ENCODE measurements at places on chromosomes 12 and 14. TPM values are rescaled to one million over a fixed set of nuclear protein-coding genes. Genes with fewer than 3 reads are reported as not detected.

SLC17A8 gene
- total RNA-seq: 0.25 TPM

DNA sequence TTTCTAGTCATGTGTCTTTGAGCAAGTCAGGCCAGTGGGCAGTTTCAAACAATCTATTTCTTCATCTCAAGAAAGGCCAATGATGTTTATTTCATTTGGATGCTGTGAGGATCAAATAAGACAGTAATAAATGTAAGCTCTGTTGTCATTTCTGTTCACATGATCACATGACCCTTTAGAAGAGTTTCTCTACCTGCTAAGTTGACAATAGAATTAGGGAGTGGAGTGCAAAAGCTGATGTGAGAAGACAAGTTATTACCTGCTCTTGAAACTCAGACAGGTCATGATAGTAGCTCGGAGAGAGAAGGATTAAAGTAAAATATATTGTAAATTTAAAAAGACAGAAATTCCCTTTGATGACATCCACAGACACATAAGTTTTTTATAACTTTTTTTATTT lies 37.3 kb upstream of the DCN start:
- H3K27ac ChIP-seq: no peak overlapping the region
- no peak for DNase-seq
- H3K27me3 ChIP-seq: no peaks in the 10 kb centered on the region
- no peaks in the 10 kb centered on the region for H3K4me1 ChIP-seq
- H3K36me3 ChIP-seq: no peaks in the 10 kb centered on the region

DNA sequence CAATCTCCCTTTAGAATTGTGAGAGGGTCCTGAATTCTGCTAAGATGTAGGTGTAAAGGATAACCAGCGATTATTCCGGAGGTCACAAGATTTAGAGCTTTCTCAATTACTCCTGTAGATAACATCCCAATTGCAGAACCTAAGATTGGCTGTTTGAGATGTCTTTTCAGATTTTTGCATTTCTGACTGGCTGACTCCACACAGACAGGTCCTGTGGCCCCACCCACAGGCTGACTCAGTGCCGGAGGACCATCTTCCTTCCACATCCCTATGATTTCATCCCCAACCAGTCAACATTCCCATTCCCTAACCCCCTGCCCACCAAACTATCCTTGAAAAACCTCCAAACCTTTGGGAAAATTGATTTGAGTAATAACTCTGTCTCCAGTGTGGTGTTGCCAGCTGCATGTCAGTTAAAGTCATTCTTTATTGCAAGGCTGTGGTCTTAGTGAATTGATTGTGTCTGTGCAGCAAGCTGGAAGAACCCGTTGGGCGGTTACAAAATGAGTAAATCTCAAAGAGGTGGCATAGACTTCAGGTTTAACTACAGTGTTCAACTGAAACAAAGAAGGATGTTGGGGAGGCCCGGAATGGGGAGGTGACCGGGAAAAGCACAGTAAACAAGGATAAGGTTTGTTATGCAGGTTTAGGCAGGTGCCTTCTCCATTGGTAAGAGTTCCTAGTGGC lies 10.6 kb downstream of the FNTB start:
- no peak overlapping the region for H3K4me3 ChIP-seq
- no peaks in the 10 kb centered on the region for H3K27me3 ChIP-seq
- H3K27ac ChIP-seq: no peak overlapping the region

DNA sequence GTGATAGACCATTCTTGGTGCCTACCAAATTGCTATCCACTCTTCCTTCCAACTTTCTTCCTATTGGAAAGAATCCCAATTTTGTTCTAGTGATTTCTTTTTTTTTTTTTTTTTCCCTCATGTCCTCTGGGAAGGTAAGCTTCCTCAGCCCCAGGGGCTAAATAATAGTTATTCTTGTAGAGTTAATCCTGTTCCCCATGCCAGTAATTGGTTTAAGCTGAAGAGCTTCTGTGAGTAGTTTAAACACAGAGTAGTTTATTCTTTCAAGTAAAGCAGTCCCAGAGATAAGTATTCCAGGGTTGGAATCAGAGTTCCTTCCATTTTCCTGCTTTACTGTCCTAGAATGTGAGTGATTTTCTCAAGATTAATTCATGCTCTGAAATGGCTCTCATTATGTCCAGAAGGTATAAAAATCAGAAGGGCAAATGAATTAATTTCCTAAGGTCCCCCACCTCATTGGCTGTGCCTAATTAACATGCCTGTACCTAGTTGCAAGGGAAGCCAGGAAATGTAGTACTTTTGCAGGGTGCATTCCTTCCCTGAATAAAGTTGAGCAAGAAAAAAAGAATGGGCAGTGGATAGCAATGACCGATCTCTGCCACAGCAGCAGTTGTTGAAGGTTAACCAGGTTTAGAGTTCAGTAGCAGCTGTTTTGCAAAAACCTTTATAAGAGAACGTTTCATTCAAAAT lies 97.8 kb downstream of the PLEKHA5 start:
- no peak overlapping the region for H3K4me3 ChIP-seq
- H3K4me1 ChIP-seq: peaks cover 34% of the 10 kb centered on the region
- H3K36me3 ChIP-seq: peaks cover 10% of the 10 kb centered on the region
- DNase-seq: no peak

DNA sequence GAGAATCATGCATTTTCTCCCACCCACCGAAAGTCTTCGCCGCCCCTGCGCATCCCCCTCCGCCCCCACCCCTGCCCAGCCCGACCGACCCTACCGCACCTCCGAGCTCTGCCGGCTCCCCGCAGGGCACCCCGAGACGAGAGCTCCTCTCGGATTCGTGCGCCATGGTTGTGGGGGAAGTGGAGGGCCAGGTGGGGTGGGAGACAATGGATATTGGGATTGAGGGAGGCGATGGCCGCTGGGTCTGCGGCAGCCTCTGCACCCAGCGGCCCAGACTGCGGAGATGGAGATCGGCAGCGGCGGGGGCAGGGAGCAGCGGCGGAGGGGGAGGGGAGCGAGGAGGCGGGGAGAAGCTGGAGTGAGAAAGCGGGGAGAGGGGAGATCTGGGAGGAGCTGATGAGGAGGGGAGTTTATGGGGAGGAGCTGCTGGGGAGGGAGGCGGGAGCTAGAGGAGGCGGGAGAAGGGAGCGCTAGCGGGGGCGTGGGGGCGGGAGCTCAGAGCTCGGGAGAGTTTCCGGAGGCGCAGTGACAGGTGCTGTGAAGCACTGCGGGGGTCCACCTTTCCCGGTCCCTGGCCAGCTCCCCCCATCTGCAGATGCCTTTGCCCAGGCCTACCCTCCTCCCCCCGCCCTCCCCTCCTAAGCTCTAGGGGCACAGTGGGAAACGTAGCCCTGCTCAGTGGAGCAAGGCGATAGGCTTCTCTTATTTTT lies at the start of gene SALL2:
SALL2 (minus strand) TSS at position 385 of the 710 bp plus-strand sequence; CDS start at position 166, 219 bp downstream.
- H3K4me1 ChIP-seq: peaks cover 8% of the 10 kb centered on the region

DNA sequence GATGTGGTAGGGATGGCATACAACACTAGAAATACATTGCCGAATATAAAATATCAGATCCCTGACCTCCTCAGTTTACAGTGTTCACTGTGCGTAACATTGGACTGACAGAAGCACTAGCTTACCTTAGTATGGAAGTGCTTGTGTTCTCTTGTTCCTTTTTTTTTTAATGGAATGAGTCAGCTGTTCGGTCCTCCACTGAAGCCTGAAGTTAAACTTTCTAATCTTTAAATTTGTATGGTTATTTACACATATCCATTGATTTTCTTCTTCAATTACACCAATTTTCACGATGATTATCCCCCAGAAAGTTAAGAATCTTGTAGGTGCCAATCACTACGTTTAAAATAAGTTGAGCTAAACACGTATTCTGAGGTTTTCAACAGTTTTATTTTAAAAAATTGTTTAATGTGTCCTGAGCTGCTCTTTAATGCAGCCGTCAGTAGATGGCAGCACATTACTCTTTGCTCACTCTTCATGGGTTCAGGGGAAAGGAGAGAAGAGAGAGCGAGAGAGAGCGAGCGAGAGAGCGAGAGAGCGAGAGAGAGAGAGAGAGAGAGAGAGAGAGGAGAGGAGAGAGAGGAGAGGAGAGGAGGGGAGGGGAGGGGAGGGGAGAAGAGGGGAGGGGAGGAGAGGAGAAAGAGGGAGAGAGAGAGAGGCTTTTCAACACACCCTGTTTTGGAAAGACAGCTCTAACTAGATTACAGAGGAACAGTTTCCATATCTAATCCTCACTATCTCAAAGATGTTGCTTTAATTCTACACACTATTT lies 134.7 kb upstream of the SCAF11 start:
- no peaks in the 10 kb centered on the region for H3K36me3 ChIP-seq
- H3K27me3 ChIP-seq: peaks cover 3% of the 10 kb centered on the region
- H3K27ac ChIP-seq: no peak overlapping the region
- peak; percentile 25 for DNase-seq
- H3K4me3 ChIP-seq: no peak overlapping the region

GRCh38 chr14:59148334-59148900 lies 40.0 kb upstream of the DAAM1 start:
- no peak overlapping the region for H3K4me3 ChIP-seq
- DNase-seq: no peak
- no peak overlapping the region for H3K27ac ChIP-seq
- peaks cover 2% of the 10 kb centered on the region for H3K27me3 ChIP-seq

DNA sequence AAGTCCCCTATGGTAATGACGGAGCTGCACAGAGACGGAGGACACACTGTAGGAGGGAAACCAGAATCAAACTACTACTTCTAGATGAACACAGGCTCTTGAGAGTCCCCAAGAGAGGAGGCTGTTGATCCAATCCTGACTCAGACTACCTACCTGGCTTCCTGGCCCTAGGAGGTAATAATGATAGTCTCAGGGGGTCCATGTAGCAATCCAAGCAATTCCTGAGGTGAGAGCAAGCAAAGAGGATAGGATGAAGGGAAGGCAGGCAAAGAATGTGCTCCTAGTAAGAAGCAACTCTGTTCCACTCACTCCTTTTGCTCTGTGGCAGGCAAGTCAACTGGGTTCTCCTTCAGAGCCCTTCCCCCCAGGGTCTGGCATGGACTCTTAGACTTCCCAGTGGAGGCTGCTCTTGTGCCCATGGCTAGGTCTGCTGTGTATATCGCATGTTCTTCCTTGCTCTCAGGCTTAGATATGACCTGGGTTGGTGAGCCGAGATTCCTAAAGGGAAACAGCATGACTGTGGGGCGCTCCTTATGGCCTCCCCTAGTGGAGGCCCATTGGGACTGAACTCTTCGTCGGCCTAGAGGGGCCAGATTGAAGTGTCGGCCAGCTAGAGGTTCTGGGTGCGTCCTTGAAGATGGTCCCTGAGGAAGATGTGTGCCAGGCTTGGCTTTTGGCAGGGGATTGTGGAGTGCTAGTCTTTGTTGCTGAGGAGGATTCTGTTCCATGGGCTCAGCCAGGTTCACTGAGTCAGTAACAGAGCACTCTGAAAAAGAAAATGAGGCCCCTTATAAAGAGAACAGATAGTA lies 2.1 kb downstream of the TINF2 start:
- H3K4me3 ChIP-seq: peak overlapping the region; percentile 98
- peak overlapping the region; percentile 33 for H3K27ac ChIP-seq
- H3K4me1 ChIP-seq: peaks cover 9% of the 10 kb centered on the region
- H3K27me3 ChIP-seq: peaks cover 11% of the 10 kb centered on the region
- DNase-seq: no peak

- H3K36me3 ChIP-seq: no peaks in the 10 kb centered on the region
- peaks cover 27% of the 10 kb centered on the region for H3K4me1 ChIP-seq
- H3K27me3 ChIP-seq: peaks cover 27% of the 10 kb centered on the region
- H3K4me3 ChIP-seq: peak overlapping the region; percentile 87
- H3K27ac ChIP-seq: no peak overlapping the region
These were observed 2.0 kb downstream of the BHLHE41 start for GRCh38 chr12:26122681-26123481.

DNA sequence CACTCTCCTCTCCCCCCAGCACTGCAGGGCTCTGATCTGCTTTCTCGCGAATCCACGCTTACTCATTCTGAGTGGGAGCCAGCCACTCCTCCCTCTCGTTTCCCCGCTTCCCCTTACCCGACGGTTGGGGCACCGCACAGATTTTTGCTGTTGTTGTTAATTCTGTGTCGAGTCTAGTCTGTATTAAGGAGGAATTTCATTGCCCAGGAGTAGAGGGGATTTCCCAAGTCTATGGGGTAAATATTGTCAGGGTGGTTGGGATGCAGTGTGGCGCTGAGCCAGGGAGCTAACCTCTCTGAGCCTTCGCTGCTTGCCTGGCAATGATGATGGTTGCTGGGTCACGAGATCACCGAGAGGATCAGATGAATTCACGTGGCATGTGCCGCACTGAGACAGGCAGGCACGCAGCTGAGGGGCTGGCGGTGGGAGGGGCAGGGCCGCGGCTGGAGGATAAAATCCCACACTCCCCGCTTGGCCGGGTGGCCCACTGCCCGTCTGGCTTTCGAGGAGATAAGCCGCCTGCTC lies 18.5 kb downstream of the NCOR2 start:
- no peak for DNase-seq
- H3K27me3 ChIP-seq: peaks cover 4% of the 10 kb centered on the region
- H3K4me1 ChIP-seq: peaks cover 41% of the 10 kb centered on the region
- no peak overlapping the region for H3K27ac ChIP-seq
- no peaks in the 10 kb centered on the region for H3K36me3 ChIP-seq
- no peak overlapping the region for H3K4me3 ChIP-seq

DNA sequence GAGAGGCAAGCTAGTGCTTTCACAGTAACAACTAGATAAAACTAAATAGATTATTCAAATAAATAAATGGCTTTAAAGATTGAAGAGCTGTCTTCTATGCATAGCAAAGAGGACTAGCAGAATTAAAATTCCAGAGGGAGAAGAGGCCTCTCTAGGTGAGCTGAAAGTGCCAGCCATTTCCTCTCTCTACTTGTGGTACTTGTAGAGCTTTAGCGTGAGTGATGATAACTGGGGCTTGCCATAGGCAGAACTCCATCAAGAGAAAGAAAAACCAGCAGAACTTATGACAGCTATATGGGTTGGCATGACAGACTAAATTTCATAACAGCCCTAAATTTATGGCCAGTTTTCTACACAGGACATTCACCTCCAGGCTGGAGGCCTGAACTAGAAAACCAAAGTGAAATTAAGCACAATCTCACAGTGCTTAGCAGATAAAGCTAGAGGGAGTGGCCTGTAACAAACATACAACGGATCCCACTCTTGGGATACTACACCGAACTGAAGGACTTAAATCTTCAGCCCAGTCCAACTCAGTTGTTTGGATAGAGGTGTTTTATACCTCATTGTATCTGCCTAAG lies 11.0 kb downstream of the SPTLC2 start:
- H3K27me3 ChIP-seq: no peaks in the 10 kb centered on the region
- no peak overlapping the region for H3K27ac ChIP-seq
- peaks cover 9% of the 10 kb centered on the region for H3K4me1 ChIP-seq
- H3K36me3 ChIP-seq: peaks cover 13% of the 10 kb centered on the region
- H3K4me3 ChIP-seq: no peak overlapping the region
- no peak for DNase-seq

DNA sequence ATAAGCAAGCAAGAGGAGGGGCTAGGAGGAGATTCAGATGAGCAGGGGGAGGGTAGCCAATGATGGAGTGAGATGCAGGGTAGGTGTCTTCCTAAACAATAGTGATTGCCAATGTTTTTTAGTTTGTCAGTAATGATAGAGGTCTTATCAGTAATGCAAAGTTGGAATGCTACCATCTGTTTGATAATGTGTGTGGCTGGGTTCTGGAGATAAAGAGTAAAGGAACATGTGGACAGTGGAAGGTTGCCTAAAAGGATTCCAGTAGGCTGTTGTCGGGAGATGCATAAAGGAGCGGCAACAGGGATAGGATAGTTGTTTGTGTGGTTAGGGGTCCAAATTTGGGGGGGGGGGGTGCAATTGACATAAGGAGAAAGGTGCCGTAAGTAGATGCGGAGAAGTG lies 52.5 kb downstream of the TESPA1 start:
- no peak overlapping the region for H3K4me3 ChIP-seq
- peaks cover 14% of the 10 kb centered on the region for H3K36me3 ChIP-seq
- no peak for DNase-seq
- H3K4me1 ChIP-seq: peaks cover 11% of the 10 kb centered on the region
- H3K27ac ChIP-seq: peak overlapping the region; percentile 78
- H3K27me3 ChIP-seq: peaks cover 1% of the 10 kb centered on the region

TOMM20L gene
- total RNA-seq: not detected

- no peak overlapping the region for H3K27ac ChIP-seq
- no peak for DNase-seq
- no peaks in the 10 kb centered on the region for H3K36me3 ChIP-seq
- peaks cover 2% of the 10 kb centered on the region for H3K27me3 ChIP-seq
- no peak overlapping the region for H3K4me3 ChIP-seq
- H3K4me1 ChIP-seq: peaks cover 9% of the 10 kb centered on the region
These were observed 2.0 kb upstream of the CCDC63 start for GRCh38 chr12:110844551-110845338.
